ENCODE measurements at places on chromosomes 13 and 19.
A peak's percentile ranks its signal among the peaks of the same experiment; 100 is the strongest.

- no peak for DNase-seq
These were observed 452.6 kb downstream of the DIAPH3 start for GRCh38 chr13:59710996-59711701.

- no peak for DNase-seq
These were observed 19.6 kb downstream of the MBNL2 start for GRCh38 chr13:97241761-97242160.

DNA sequence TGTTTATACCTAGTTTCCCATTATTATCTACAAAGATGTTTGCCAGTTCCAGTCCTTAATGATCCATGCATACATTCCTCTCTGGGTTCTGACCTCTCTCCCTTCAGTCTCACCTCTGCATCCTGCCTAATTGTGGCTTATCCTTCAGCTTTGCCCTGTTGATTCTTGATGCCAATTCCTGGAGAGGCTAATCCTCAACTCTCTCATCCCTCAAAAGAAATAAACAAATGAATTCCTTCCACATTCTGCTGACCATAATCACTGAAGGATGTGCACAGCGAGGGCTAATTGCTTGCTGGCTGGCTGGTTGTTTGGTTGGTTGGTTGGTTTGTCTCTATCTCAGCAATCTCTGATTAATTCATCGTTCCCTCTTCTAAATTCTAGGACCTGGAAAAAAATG lies 113.8 kb downstream of the IRS2 start:
- DNase-seq: no peak

GRCh38 chr19:38503077-38503410 lies 69.6 kb downstream of the RYR1 start:
- DNase-seq: no peak

DNA sequence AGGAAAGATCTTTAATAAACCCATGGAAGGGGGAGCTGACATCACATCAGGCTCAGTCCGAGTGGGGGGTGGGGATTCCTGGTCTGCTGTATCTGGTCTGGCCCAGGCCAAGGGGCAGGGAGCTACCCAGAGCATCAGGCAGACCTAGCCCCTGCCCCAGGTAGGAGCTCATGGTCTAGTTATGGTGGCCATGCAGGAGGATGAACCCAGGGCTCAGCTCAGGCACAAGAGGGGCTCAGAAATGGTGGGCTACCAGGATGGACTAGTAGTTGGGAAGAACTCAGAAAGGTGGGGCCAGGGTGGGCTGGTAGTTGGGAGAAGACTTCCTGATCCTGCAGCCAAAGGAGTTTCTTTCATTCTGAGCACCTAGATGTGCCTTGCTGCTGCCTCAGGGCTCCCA lies 14.3 kb downstream of the VSTM2B start:
- no peak for DNase-seq

DNA sequence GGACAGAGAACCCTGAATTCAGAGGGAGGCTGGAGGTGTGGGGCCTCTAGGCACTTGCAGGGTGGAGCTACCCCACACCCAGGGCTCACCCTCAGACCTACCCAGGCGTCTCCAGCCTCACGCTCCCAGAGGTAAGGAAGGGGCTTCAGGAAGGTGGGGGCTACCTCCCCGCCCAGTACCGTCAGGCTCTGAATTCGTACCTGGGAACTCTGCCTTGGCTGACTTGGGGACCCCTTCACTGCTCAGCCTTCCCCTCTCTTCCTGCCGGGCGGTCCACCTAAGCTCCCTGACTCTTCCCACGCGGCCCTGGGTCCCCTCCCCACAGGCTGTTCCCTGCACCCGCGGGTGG lies 28.5 kb upstream of the PARP4 start:
- DNase-seq: no peak

DNA sequence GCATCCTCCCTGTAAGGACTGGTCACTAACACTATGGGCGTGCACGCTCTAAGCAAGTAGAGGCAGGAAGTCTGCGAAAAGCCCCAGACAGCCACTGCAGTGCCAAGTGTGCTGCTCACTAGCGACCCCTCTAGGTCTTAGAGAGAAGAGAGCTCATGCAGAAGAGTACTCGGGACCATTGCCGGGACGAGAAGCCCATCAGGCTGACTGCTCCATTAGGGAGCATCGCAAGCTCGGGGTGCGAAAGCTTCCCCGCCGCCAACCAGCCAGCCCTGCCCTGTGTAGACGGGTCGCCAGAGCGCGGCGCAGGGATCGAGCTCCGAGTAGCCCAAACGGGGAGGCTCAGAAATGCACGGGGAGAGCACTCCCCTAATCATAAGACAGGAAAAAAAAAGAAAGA lies 16.6 kb downstream of the POU4F1 start:
- DNase-seq: no peak

- no peak for DNase-seq
These were observed 72.8 kb upstream of the PCDH8 start for GRCh38 chr13:52921194-52921593.

- DNase-seq: no peak
These were observed 57.9 kb downstream of the GADD45B start for GRCh38 chr19:2533686-2534422.

DNA sequence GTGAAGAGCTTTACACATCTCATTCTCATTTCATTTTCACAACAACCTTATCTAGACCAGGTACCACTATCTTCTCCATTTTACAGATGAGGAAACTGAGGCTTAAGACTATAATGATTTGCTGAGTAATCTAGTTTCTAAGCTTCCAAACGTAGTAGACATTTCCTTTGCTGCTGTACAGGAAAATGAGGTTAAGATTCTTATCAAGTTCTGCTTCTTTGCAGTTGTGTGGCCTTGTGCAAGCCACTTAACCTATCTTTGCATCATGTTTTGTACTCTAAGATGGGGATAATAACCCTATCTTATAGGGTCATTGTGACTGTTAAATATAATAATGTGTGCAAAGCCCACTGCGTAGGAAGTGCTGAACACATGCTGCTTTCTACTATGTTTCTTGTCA lies 307.9 kb downstream of the HS6ST3 start:
- no peak for DNase-seq

- DNase-seq: no peak
These were observed 206.7 kb upstream of the RFC3 start for GRCh38 chr13:33611121-33611805.

GRCh38 chr19:47881757-47882156 lies 4.4 kb downstream of the SULT2A1 start:
- DNase-seq: no peak

DNA sequence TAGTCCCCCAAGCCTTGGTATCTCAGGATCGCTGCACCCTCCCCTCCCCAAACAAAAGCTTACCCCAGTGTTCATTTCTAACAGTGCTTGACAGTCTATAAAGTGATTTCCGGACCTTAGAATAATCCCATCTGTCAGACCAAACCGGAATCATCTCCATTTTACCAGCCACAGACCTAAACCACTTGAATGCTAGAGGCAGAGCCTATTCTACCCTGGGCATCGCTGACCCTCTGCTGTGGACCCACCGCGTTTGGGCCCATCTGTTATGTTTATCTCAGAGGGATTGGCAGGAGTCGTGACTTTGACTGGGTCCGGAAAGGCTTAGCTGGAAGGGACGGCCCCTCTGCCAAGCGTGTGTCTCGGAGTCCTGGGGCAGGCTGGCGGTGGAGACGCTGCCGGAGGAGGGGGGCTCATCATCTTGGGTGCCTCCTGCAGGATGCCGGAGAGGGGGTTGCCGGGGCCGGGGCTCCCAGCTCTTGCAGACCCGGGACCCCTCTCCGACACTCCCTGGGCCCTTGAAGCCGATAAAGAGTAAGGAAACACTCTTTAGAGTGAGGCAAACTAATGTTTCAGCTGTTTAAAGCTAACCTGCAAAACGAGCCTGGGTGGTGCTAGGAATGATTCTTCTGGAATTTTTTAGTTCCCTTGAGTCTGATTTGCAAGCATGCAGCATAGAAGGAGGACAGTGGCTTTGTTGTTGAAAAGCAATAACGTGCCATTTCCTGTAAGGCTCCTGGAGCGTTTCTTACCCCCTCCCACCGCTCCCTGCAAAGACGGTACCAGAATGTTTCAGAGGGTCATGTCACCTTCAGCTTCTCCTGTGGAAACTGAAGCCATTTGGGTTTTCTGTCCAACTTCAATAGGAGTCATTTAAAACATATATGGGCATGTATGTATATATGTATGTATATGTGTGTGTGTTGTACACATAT lies 1.3 kb downstream of the SLC25A42 start:
- DNase-seq: peak; percentile 31

GRCh38 chr13:94764576-94765321 lies 52.4 kb upstream of the SOX21 start:
- DNase-seq: no peak

DNA sequence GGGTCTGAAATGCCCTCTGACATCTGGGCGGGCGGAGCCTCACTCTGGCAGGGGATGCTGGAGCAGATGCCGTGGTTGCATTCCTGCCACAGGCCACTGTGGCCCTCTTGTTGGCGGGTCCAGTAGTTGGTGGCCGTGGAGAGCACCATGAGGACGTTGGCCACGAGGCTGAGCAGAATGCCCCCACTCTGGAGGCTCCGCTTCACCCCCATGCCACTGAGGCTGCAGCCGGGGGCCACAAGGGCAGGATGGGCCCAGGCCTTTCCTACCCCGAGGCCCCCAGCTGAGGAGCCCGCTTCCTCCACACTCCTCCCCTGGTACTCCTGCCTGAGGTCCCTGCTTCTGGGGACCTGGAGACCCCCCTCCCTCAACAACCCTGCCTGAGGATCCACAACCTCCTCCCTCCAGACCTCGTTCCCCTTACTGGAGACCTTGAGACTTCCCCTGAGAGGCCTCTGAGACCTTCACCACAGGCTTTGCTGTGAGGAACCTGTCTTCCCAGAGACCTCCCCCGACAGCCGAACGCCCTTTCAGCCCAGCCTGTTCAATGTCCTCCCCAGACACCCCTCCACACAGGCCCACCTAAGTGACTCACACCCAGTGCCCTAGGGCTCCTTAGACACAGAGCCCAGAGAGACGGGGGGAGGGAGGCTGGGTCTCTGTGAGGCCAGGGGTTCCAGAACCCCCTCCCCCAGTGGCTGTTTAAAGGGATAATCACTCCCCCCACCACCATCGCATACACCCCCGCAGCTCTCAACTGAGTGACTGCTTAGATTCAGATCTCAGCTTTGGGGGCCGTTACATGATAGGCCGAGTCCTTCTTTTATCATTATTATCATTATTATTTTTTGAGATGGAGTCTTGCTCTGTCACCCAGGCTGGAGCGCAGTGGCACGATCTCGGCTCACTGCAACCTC lies at the start of gene CLDND2:
Gene CLDND2, minus strand, starts transcription at position 638 of the 917 bp plus-strand sequence. Its CDS starts 426 bp downstream, at position 212.
- no peak for DNase-seq

GRCh38 chr13:44313674-44314073 lies 60.0 kb upstream of the SERP2 start:
- DNase-seq: no peak

- no peak for DNase-seq
These were observed 15.2 kb downstream of the ZSCAN5C start for GRCh38 chr19:56217039-56217949.

GRCh38 chr19:17685451-17686022 lies 2.6 kb downstream of the UNC13A start:
- DNase-seq: no peak

- no peak for DNase-seq
These were observed 321.0 kb downstream of the DLEU7 start for GRCh38 chr13:50522506-50522905.

GRCh38 chr13:36328821-36329220 lies 17.4 kb downstream of the SPART start:
- no peak for DNase-seq

- no peak for DNase-seq
These were observed 539 bp downstream of the PLD3 start for GRCh38 chr19:40348961-40349507.
